ENCODE measurements at places on chromosomes 2 and 18.

- DNase-seq: no peak
- H3K4me1 ChIP-seq: no peaks in the 10 kb centered on the region
- H3K36me3 ChIP-seq: no peaks in the 10 kb centered on the region
- H3K27me3 ChIP-seq: no peaks in the 10 kb centered on the region
- H3K27ac ChIP-seq: no peak overlapping the region
- no peak overlapping the region for H3K4me3 ChIP-seq
Measured at GRCh38 chr2:145861940-145862339, 1342.0 kb upstream of the ZEB2 start.

- H3K4me1 ChIP-seq: no peaks in the 10 kb centered on the region
- no peak overlapping the region for H3K27ac ChIP-seq
- H3K36me3 ChIP-seq: no peaks in the 10 kb centered on the region
- no peaks in the 10 kb centered on the region for H3K27me3 ChIP-seq
- no peak for DNase-seq
- no peak overlapping the region for H3K4me3 ChIP-seq
Measured at GRCh38 chr18:965921-966758, 61.5 kb downstream of the ADCYAP1 start.

DNA sequence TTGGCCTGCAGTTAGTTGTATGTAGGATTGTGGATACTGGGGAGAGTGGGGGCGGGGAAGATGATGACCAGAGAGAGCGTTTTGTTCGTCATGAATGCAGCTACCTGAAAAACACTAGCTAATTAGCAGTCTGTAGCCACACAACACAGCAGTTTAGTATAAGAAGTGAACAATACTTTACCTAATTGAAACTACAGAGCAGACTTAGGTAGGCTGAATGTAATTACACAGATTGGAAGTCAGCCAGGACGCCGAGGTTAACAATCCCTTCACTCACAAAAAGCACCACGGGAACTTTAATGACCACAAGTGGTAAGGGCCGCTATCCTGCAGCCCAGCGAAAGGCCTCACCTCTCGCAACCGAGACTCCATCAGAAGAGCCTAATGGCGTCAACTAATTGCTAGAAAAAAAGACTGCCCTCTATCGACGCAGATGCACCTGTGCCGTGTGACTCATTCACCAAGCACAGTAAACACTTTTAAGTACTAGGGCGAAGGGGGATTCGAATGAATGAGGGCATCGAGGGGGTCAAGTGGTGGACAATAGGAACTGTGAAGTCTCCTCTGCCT, 591.0 kb downstream of the ARHGAP15 start:
- H3K36me3 ChIP-seq: no peaks in the 10 kb centered on the region
- no peak overlapping the region for H3K27ac ChIP-seq
- no peaks in the 10 kb centered on the region for H3K27me3 ChIP-seq
- no peaks in the 10 kb centered on the region for H3K4me1 ChIP-seq
- H3K4me3 ChIP-seq: no peak overlapping the region

GRCh38 chr2:228378696-228379425, 197.4 kb upstream of the SPHKAP start:
- no peak for DNase-seq
- H3K4me1 ChIP-seq: no peaks in the 10 kb centered on the region
- no peak overlapping the region for H3K27ac ChIP-seq

- H3K4me1 ChIP-seq: no peaks in the 10 kb centered on the region
- H3K27me3 ChIP-seq: no peaks in the 10 kb centered on the region
- no peak overlapping the region for H3K27ac ChIP-seq
- H3K36me3 ChIP-seq: no peaks in the 10 kb centered on the region
Measured at GRCh38 chr2:171754254-171754939, 67.1 kb downstream of the DYNC1I2 start.

- H3K27ac ChIP-seq: no peak overlapping the region
- H3K27me3 ChIP-seq: no peaks in the 10 kb centered on the region
- H3K36me3 ChIP-seq: no peaks in the 10 kb centered on the region
- no peak overlapping the region for H3K4me3 ChIP-seq
- H3K4me1 ChIP-seq: no peaks in the 10 kb centered on the region
Measured at GRCh38 chr2:71299507-71299906, 32.1 kb upstream of the ZNF638 start.

All from MM.1S (cell line).